RPMI7951 (cell line): ENCODE measurements at places on chromosomes 13 and 19.
A peak's percentile ranks its signal among the peaks of the same experiment; 100 is the strongest.

GRCh38 chr13:30256713-30257467 is 50.5 kb downstream of the KATNAL1 start:
- DNase-seq, result no peak

DNA sequence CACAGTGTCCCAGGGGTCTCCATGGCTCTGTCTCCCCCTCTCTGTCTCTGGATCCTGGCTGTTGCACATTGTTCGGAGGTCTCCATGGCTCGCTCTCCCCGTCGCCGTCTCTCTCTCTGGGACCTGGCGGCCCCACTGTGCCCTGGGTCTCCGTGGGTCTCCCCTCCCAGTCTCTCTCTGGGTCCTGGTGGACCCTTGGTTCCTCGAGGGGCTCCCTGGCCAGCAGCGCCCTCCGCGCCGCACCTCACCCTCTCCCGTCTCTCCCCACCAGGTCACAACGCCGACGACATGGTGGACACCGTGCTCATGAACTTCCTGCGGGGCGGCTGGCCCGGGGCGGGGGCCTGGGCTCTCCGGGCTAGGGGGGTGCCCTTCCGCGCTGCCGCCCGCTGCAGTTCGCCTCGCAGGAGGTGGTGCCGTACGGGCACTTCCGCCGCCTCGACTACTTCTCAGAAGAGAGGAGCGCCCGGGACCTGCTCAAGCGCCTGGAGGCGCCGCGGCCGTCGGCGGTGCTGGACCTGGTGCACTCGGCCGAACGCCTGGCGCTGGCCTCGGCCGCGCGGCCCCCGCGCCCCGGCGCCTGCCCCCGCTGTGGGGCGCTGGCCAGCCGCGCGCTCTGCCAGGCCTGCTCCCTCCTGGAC is 29.1 kb downstream of the SIGLEC5 start:
- DNase-seq, result no peak

DNA sequence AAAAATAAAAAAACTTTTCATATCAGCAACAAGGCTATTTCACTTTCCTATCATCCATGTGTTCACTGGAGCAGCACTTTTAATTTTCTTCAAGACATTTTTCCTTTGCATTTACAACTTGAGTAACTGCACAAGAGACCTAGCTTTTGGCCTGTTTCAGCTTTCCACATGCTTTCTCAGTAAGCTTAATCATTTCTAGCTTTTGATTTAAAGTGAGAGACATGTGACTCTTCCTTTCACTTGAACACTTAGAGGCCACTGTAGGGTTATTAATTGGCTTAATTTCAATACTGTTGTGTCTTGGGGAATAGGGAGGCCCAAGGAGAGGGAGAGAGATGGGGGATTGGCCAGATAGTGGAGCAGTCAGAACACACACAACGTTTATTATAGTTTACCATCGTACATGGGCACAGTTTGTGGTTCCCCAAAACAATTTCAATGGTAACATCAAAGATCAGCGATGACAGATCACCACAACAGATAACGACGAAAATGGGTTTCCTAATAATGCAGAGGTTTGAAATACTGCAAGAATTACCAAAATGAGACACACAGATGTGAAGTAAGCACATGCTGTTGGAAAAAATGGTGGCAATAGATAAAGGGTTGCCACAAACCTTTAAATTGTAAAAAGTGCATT is 117.6 kb downstream of the GGACT start:
- DNase-seq, result no peak

DNA sequence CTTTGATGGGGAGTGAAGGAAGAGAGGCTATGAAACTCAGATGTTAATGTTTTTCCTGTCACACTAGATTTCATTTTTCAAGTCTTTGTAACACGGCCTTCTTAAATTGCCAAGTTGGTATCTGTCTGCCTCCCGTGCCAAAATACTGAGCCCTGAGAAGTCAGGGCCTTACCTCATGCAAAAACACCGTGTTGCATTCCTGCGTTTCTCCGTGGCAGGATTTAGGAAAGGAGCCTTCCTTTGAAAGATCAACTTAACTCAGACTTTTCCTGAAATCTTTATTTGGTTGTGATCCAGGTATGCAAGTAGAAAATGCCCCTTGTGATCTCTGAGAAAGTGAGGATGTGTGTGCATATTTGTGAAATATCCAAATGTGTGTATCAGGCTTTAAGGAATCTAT is 1291.0 kb upstream of the SLC10A2 start:
- no peak for DNase-seq

DNA sequence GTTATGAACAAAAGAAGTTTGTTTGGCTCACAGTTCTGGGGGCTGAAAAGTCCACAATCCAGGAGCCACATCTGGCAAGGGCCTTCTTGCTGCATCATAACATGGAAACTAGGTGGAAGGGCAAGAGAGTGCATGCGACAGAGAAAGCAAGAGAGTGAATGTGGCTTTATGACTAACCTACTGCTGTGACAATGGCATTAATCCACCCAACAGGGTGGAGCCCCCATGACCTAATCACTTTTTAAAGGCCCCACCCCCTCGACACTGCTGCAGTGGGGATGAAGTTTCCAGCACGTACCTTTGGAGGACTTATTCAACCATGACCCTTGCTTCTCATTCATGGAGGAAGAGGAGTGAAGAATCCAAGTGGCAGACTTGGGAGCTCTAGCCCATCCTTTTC is 30.0 kb upstream of the RFXAP start:
- DNase-seq, result no peak

DNA sequence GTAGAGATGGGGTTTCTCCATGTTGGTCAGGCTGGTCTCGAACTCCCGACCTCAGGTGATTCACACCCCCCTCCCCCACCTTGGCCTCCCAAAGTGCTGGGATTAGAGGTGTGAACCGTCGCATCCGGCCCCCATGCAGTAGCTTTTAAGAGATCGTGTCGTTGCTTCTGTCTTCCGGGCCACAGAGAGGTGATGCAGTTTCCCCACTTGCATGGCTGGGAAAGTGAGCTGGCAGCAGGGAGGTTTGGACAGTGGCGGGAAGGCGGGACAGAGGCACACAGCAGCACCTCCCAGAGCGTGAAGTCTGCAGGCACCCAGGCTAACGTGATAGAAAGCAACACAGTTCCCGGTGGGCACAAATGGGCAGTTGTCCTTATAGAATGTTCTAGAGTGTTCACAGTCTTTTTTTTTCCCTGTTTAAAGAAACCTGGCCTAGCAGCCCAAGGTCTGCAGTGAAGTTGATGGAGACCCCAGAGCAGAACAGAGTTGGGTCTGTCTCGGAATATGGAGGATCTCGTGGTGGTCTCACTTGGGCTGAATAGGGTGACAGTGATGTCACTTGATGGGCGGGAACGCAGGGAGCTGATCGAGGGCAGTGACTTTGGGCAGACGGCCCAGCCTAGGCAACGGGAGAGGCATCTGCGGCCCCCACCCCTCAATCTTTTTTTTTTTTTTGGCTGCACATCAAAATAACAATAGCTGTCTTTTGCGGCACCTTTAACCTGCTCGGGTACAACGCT is 4.9 kb downstream of the UHRF1 start:
- DNase-seq, result no peak

- DNase-seq, result no peak
Observed at GRCh38 chr19:15439078-15439799, 10.5 kb downstream of the WIZ start.

GRCh38 chr13:30360586-30360985 is 53.2 kb upstream of the KATNAL1 start:
- no peak for DNase-seq

DNA sequence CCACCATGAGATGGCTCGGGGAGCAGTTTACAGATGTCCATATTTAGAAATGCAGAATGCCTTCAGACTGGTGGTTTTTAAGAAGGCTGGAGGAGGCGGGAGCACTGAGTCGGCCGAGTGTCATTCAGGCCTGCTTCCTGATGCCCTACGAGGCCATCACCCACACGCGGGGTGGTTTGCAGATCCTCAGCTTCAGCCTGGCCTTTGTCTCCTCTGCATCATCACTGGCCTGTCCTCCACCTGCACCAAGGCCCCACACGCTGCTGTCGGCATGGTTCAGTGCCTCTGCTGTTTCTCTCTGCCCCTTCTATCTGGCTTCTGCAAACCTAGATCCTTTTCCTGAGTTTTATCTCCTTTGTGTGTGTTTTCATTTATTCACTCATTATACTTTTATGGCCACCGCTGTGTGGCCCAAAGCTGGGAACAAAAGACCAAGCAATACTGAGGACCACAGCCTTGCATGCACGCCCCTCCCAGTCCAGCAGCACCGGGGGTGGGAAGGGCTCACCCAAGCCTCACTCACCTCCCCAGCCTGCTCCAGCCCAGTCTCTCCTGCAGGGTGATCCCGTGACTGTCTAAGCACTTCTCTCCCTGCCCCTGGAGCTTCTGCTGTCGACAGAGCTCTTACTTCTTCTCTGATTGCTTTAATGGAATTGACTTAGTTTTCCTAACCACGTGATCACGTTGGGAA is 240.8 kb downstream of the TEX29 start:
- DNase-seq, result no peak

DNA sequence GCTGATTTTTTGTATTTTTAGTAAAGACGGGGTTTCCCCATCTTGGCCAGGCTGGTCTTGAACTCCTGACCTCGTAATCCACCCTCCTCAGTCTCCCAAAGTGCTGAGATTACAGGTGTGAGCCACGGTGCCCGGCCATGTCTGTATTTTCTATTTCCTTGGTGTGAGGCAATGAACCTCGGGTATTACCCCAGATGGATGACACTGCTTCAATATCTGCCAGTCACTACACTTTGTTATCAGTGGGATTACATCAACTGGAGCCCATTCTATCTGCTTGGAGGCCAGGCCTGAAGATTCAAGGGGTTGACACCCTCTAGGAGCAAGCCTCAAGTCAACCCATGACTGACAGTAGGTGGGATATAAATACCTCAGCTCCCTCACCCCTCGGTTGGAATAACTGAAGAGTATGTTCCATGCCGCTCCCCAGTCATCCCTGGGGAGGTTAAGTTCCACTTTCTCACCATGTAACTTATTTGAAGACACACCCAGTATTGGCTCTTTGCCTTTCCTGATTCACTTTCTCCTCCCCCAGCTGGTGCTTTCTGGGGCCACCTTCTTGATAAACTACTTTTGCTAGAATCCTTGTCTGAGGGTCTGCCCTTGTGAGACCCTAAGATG is 992 bp upstream of the ADGRE1 start:
- DNase-seq, result no peak

GRCh38 chr19:3826163-3826562 is 40.0 kb upstream of the MATK start:
- DNase-seq, result no peak

GRCh38 chr19:12733369-12734214 is 892 bp downstream of the TRIR start:
- DNase-seq, result peak; percentile 51

GRCh38 chr13:84137292-84137691 is 255.0 kb upstream of the SLITRK1 start:
- DNase-seq, result peak; percentile 12

GRCh38 chr19:42253245-42254088 is 1.5 kb downstream of the ERF start:
- peak; percentile 50 for DNase-seq

- no peak for DNase-seq
Observed at GRCh38 chr19:46861691-46862502, 1.1 kb downstream of the ARHGAP35 start.

DNA sequence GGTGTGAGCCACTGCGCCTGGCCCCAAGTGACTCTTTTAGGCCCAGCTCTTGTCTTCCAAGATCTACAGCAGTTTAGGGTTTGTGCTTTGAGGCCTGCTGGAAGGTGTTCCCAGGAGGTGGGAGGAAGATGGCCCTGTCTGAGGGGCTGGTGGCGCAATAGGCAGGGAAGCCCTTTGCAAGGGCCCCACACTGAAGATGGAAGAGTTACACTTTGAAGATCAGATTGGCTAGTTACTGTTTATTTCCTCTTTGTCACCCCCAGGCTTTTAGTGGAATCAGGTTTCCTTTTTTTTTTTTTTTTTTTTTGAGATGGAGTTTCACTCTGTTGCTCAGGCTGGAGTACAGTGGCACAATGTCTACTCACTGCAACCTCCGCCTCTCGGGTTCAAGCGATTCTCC is 1.9 kb upstream of the RABAC1 start:
- DNase-seq, result no peak

DNA sequence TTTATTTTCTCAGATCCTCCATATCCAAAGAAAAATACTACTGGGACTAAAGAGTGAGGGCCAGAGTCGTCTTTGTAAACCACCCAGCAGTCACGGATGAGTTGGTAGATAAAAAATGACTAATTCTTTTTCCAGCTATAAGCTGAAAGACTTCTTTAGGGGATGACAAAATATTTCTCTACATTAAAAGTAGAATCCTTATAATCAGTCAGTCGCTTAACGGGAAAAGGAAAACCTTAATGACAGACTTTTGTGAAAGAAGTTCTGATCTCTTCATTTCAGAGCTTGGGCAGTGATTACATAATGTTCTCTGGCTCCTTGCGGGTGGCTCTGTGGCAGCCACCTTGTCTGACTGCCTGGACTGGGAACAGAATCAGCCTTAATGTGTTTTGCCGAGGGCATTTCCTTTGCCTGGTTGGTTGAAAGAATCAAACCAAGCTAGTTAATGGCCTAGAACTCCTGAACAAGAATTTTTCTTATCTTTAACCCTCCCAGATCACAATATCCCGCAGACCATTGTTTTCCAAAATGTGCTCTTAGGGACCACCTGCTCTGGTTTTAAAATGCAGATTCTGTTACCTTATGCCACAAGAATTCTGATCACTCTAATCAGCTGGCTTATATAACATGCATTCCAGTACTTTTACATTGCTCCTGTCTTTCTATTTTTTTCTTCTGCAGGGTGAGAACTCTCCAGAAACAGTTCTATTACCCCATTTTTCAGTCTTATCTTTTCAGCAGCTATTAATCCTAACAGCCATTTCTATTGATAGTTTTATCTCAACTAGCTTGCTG is 2.5 kb downstream of the ITM2B start:
- peak; percentile 79 for DNase-seq

DNA sequence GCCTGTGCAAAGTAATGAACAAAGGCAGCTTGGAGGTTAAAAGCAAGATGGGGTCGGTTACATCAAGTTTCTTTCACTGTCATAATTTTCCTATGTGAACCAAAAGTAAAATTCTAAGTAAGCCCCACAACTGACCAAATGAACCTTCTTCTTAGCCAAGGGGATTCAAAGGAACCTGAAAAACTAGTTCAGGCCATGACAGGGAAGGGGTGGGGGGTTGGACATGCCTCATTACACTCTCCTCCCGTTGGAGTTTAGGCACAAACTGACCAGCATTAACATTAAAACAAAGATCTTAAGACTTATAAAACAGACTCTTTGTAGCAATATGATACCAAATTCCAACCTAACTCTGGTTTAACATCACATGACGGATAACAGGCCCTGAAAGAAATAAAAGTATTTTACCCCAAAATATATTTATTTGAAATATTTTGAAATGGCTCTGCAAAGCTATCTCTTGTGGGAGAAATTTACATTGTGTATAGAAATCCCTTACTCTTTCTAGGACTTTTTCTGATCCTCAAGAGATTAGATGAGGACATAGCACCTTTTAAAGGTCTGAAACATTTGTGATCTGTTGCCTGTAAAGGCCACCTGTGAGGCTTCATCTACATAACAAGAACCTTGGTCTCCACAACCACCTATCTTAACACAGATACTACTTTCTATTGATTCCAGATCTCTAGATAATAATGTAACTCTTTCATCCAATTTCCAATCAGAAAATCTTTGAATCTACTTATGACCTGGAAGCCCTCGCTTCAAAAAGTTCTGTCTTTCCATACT is 1829.0 kb upstream of the MIR17HG start:
- no peak for DNase-seq

GRCh38 chr19:16259385-16260159 is 61.9 kb downstream of the AP1M1 start:
- DNase-seq, result no peak
